ENCODE measurements at places on chromosomes 3 and 15.

DNA sequence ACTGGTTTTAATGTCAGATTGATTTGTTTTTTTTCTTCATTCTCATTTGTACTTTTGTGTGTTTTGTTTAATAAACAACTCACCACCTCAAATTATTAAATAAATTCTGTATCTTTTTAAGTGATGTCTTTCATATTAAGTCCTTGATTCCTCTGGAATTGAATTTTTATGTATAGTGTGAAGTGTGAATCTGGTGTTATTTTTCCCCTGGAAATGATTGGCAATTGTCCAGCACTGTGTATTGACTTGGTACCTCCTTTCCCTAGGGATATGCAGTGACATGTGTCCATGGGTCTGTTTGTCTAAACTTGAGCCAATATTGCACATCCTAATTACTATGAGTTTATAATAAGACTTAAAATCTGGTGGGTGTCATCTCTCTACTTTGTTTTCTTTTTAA, 2.1 kb downstream of the RNU5B-1 start:
- no peak for DNase-seq

GRCh38 chr15:99522288-99522687, 43.5 kb upstream of the MEF2A start:
- DNase-seq, result no peak

DNA sequence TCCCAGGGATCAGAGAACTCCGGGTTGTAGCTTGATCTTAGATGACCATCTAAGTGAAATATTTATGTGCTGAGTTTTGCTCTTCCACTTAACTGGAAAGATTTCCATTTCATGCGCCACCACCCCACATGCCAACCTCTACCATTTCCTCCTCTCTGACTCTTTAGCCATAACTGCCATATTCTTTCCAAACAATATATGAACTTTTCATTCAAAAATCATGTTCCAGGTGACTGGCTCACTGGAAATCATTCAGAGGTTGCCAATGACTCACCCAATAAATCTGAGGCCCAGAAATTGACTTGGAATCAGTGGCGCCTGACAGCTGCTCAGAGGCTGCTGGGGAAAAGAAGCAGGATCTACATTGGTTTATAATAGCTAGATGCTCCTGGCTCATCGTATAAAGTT, 31.6 kb upstream of the FAM174B start:
- DNase-seq, result no peak

DNA sequence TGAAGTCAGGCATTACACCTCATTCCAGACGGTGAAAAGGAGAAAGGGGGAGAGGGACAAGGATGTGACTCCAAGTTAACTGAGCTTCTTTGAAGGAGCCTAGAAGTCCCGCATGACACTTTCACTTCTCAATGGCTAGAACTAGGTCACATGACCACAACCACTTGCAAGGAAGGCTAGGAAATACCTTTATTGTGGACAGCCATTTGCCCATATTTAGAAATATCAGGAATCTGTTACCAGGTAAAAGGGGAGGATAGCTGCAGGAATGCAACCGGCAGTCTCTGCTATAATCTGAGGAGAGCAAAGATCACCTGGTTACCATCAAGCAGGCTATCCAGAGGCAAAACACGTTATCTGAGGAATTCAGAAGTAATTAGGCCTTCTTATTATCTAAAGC, 28.9 kb upstream of the PXYLP1 start:
- no peak for DNase-seq

- no peak for DNase-seq
These were observed 27.7 kb downstream of the ALDH1A2 start for GRCh38 chr15:58037723-58038301.

GRCh38 chr3:161197855-161198850, 23.0 kb upstream of the NMD3 start:
- no peak for DNase-seq

DNA sequence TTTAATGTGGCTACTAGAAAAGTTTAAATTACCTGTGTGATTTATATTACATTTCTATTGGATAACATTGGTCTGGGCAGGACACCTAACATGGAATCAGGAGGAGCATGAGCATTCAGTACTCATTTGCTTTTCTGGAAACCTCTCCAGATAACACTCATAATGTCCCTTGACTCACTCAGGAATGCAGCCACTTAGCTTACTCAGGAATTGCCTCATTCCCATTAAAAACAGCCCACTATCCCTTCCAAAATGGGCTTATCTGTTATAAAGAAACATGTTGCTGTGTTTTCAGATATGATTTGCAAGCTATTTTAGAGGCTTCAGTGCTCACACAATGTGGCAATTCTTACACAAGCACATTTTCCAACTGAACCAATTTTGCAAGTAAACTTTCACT, 17.1 kb downstream of the GBE1 start:
- no peak for DNase-seq

GRCh38 chr15:82058026-82058425, 12.2 kb upstream of the MEX3B start:
- no peak for DNase-seq

- DNase-seq, result no peak
These were observed 229.0 kb upstream of the C2CD4B start for GRCh38 chr15:62394079-62394478.

GRCh38 chr3:13371100-13372075, 48.7 kb downstream of the NUP210 start:
- no peak for DNase-seq

GRCh38 chr15:25464784-25465183, 26.0 kb upstream of the UBE3A start:
- no peak for DNase-seq

DNA sequence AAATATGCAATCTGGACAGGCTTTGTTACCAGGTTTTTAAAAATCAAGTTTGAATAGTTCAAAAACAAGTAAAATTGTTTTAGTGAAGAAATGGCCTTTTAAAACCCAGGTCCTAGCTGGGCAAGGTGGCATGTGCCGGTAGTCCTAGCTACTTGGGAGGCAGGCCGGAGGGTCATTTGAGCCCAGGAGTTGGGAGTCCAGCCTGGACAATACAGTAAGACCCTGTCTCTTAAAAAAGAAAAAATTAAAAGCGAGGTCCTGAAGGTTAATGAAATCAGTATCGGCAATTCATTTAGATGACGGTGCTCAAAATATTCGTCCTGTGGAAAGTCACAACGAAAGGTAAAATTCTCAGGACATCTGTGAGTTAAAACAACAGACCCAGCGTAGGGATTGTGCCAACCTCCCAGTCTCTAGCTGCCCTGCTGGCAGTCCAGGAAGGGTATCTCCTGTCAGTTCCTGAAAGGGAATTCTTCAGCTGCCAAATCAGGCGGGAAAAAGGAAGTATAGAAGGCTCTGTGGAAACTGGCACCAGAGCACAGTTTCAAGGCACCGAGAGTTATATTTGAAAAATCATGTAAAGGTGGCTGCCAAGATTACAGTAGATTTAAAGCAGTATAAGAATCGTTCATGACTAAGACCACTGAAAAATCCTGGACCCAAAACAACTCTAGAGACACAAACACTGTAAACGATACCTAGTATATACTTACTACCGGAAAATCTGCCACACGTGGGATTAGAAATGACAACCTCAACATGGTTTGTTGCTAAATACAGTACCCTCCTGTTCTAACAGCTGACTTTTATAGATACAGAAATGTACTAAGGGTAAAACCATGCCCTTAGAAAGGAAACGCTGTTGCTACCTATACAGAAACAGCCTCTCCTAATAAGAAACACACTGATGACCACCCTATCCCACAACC, 1.2 kb upstream of the ABHD17C start:
- DNase-seq, result no peak

DNA sequence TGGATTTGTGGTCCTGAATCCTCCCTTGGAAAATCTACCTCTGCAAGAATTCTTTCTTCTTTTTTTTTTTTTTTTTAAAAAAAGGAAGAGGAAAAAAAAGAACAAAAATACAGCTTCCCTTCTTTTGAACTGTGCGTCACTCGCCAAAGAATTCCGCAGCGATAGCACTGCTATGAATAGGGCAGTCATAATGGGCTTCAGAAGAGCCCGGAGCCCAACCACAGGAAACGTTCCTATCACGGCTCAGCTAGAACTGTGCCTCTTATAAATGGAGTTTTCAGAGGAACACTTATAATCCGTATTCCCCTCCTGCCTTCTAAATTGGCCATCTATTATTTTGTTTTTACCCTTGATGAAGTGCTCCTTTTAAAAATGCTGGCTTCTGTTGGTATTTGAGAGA, 227.7 kb downstream of the ADAMTS17 start:
- no peak for DNase-seq

GRCh38 chr3:121739902-121740301, 9.6 kb downstream of the GOLGB1 start:
- DNase-seq, result no peak

DNA sequence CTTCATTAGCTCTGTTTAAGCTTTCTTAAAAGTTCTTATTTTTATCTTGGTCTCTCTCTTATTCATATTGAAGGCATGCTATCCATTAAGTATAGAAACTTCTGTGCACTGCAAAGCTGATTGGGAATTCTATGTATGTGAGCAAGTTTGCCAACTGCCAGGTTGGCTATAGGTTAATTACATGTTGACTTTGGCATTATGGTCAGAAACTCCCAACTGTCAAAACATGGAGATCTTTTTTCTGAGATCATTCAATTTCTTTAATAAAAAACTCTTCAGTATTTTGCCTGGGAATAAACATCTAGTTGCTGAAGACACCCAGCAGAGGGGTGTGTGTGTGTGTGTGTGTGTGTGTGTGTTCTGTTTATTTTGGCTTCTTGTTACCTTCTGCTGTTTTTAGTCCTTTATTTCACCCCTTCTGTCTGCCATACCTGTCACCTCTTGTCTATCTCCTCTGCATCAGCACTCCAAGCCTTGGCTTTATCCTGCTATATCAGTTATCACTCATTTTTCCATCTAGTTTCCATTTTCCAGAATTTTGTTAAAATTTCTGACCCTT, 1.3 kb upstream of the ARL14 start:
- DNase-seq, result no peak

- DNase-seq, result peak; percentile 12
These were observed 6.0 kb downstream of the CCR2 start for GRCh38 chr3:46359733-46360493.

DNA sequence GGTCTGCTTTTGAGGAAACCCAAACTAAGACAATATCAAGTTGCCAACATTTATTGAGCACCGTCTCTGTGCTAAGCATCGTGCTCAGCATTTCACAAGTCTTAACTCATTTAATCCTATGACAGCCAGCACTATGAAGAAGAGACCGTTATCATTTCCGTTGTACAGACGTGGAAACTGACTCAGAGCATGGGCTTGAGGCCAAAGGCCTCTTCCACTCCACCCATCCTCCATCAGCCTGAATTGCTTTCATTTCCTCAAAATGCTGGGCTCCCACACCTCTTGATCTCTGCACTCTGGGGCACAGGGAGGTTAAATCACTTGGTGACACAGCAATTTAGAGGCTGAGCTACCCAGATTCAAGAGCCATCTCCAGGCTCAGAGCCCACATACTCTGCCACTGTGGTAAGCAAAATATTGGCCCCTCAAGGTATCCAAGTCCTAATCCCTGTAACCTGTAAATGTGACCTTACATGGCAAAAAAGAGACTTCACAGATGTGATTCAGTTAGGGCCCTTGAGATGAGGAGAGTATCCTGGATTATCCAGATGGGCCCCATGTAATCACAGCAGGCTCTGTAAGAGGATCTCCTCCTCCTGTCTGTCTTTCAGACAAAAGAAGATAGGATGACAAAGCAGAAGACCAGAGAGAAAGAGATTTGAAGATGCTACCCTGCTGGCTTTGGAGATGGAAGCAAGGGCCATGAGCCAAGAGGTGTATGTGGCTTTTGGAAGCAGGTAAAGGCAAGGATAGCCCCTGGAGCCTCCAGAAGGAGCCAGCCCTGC, 24.3 kb upstream of the FLNB start:
- DNase-seq, result no peak

DNA sequence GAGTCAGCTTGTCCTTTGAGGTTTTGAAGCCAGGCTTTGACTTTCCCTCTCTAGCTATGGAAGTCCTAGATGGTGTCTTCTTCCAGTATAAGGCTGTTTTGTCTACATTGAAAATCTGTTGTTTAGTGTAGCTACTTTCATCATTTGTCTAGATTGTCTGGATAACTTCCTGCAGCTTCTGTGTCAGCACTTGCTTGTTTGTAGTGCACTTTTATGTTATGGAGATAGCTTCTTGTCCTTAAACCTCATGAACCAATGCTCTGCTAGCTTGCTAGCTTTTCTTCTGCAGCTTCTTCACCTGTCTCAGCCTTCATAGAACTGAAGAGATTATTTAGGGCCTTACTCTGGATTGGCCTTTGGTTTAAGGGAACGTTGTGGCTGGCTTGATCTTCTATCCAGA, 43.8 kb downstream of the AKAP13 start:
- no peak for DNase-seq

- peak; percentile 92 for DNase-seq
These were observed at the start of gene SACM1L for GRCh38 chr3:45688882-45689786. TSS of gene SACM1L (plus strand) at chr3:45689396. CDS start at chr3:45689466, 70 bp downstream.

DNA sequence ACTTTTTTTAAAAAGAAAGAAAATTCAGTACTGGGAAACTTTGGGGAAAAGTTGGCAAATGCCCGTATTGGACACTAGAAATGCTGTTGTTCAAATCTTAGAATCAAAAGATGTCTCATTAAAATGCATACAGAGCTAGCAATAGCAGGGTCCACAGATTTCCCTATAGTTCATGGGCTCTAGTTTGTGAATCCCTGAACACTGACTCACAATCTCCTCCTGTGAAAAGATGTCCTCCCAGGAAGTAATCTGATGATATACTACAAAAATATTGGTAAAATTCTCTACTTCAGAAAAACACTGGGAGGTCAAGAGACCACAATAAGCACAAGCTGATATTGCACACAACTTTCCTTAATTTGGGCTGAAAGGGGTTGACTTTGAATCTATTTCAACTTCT, 568.4 kb upstream of the ZNF385D start:
- no peak for DNase-seq

DNA sequence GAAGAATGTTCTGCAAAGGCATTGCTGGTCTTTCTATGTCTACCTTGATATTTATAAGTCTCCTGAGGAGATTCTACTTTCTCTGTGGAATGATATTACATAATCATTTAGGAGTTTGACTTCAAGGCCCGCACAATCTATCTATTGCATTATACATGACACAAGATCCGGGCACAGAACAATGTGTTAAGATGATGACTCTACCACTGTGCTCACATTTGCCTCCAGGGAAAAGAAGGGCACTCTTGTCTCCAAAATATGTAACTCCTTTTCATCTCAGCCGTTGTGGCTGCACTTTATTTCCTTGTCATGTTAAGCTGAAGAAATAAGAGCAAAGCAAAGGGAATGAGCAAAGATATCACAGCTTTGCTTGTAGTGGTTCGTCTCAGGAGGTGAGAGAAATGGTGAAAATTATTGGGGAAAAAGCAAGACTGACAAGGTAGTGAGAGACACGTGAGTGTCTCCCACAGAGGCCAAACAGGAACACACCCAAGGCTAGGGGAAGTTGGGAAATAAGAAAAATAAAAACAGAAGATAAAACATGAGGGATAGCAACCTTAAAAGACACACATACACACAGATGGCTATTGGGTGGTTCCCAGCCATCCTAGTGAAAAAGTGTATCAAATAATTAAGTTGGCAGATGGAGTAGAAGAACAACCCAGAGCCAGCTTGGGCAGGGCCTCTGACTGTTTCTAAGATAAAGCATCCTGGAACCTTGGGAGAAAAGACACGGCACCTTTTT, 184.3 kb downstream of the P3H2 start:
- DNase-seq, result no peak

GRCh38 chr3:16520970-16521881, 7.7 kb upstream of the RFTN1 start:
- no peak for DNase-seq

GRCh38 chr3:44510000-44510368, 32.5 kb upstream of the ZNF445 start:
- DNase-seq, result no peak

- DNase-seq, result no peak
These were observed 119.5 kb downstream of the USP13 start for GRCh38 chr3:179772297-179772696.
